Left cardiac atrium (tissue), 4 donors: ENCODE measurements at places on chromosomes 4 and X.

GRCh38 chr4:3107691-3108121, 33.2 kb downstream of the HTT start:
- DNase-seq = no peak

DNA sequence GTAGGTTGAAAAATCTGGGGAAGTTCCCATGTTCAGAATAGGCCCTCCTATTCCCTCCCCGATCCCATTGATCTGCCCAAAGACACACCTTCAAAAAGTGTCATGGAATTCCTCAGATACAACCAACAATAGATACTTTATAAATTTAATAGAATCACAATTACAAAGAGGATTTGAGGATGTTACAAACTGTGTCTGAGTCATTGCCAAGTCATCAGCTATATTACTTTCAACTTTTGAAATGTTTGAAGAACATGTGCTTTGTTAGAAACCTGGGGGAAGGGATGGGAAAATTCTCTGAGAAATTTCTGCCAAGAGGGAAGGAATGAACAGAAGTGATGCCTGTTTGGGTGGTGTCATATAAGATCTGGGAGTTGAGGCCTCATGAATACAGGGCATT, 46.7 kb downstream of the KCNIP4 start:
- no peak for DNase-seq

DNA sequence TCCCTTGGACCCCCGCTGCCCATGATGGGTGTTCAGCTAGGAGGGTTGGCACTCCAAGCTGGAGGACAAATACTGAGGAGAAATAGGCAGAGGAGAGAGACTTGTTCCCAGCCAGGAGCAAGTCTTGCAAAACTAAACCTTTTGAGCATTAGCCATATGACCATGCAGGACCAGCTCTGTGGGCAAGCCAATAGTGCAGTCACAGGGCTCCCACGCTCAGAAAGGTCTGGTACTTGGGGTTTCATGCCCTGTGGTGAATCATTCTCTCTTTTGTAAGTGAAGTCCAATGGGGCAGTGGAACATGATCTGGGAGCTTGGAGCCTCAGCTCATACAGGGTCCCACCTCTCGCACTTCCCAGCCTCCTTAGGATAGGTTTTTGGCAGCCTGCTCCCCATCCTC, 300.9 kb downstream of the BCOR start:
- DNase-seq = no peak

DNA sequence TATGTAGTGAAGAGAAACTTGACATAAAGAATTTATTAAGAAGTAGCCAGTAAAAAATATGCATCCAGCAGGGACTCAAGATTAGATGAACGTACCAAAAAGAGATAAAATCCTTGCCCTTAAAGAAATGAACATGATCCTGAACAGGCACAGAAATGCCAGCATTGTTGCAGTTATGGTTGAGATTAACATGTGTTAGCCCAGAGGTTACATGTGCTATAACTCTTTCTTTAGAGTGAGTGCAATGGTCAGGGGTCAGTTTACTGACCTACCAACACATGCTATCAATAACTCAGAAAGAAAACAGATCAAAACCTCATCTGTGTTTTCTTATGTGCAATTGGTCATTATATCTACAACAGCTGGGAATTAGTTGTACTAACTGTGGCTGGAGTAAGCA, 166.1 kb upstream of the NDST3 start:
- no peak for DNase-seq

DNA sequence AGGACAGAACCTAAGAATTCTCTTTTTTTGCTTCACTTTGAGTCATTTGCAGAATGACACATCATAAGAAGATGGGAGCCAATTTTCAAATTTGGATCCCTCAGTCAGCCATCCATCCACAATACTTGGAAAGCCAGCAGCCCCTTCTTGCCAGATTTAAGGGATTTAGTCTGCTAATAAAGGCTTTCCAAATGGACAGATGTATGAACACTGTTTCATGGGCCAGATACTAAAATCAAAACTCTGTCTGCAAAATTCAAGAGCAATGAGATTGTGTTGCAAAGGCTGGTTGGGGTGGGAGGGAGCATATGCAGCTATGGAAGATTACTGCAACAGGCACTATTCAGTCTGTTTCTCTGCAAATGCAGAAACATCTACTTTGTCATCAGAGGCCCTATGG, 37.7 kb upstream of the KCNIP4 start:
- no peak for DNase-seq
